ENCODE measurements at places on chromosomes 3 and 15.

DNA sequence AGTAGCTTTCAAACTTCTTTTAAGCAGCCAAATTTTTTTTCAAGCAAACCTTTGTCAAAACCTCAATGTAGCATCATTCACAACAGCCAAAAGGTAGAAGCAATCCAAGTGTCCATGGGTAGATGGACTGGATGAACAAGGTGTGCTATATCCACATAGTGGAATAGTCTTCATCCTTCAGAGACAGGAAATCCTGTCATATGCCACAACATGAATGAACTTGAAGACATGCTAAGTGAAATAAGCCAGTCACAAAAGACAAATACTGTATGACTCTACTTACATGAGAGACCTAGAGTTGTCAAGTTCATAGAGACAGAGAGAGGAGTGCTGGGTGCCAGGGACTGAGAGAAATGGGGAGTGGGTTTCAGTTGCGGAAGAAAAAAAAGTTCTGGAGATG is 87.6 kb downstream of the SRGAP3 start:
- DNase-seq: no peak

- no peak for DNase-seq
Measured at GRCh38 chr15:54502416-54503075, 524.3 kb downstream of the UNC13C start.

GRCh38 chr15:45857291-45857690 is 222.5 kb downstream of the SQOR start:
- DNase-seq: no peak

- no peak for DNase-seq
Measured at GRCh38 chr3:88703501-88704059, 403.8 kb upstream of the EPHA3 start.

DNA sequence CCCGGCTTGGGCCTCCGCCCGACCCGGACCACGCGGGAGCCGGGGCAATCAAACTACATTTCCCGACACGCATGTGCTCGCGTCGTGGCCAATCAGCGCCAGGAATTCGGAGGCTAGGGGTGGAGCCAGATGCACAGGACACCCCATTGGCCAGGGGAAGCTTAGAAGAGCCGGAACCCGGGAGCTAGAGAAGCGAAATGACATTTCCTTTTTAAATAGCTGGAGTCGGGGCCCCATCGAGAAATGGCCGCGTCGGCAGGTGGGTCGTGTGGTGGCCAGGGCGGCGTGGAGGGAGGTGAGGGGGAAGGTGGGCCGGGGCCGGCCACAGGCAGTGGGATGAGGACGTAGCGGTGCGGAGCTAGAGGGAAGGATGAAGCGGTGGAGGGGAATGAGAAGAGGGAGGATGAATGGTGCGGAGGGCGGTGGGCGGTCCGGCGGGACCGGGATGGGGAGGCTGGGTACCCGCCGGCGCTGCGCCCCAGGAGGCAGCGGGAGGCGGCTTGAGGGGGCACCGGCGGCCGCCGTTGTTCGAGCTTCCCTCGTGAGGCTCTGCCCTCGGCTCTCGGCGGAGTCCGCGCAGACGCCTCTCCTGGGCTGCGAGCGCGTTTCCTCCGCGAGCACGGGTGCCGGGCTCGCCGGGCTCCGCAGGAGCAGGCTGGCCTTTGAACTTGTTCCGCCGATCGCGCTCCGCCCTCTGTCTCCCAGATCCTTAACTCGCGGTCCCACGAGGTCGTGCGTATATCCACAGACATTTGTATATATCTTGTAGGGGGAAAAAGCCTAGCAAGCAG is at the start of gene KBTBD8:
Gene KBTBD8, plus strand, starts transcription at position 195 of the 791 bp plus-strand sequence. Its CDS starts 49 bp downstream, at position 244.
- peak; percentile 96 for DNase-seq

- no peak for DNase-seq
Measured at GRCh38 chr3:71241246-71241901, 342.2 kb downstream of the FOXP1 start.

DNA sequence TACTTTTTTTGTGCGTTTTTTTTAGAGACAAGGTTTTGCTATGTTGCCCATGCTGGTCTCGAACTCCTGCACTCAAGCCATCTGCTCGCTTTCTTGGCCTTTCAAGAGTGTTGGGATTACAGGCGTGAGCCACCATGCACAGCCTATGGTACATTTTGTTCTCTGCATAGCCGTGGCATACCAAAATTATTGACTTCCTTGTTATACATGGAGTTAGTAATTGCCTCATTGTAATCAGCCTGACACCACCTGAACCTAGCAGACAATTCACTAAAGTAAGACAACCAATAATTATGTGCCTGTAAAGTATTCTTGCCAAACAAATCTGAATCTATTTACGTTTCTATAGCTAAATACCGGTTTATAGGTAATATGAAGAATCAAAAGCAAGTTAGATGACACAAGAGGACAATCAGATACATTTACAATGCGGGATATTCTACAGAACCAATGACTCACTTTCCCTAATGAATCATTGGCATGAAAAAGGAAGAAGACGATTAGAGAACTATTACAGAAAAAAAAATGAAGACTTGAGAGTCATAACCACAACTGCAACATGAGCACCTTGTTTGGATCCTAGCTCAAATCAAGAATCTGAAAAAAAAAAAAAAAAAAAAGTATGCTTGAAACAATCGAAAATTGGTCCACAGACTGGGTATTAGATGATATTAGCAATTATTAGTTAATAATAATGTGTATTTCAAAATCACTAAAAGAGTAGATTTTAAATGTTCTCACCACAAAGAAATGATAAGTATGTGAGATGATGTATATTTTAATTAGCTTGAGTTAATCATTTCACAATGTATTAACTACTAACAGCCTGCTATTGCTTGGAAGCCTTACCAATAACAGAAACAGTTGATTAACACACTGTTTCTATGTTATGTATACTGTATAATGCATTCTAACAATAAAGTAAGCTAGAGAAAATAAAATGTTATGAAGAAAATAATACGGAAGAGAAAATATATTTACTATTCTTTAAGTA is 7.1 kb downstream of the GUCA1C start:
- DNase-seq: no peak

- no peak for DNase-seq
Measured at GRCh38 chr3:85864896-85865295, 906.1 kb downstream of the CADM2 start.

DNA sequence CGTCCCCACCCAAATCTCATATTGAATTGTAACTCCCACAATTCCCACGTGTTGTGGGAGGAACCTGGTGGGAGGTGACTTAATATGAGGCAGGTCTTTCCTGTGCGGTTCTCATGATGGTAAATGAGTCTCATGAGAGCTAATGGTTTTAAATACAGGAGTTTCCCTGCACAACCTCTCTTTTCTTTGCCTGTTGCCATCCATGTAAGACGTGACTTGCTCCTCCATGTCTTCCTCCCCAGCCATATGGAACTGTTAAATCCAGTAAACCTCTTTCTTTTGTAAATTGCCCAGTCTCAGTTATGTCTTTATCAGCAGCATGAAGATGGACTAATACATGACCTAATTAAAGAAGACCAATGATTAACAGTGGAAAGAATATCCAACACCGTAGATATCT is 56.6 kb downstream of the SSR3 start:
- DNase-seq: no peak

- peak; percentile 43 for DNase-seq
Measured at GRCh38 chr3:158528076-158528674, 42.8 kb upstream of the MLF1 start.

GRCh38 chr3:123202451-123202850 is 708 bp downstream of the SEC22A start:
- DNase-seq: peak; percentile 32

DNA sequence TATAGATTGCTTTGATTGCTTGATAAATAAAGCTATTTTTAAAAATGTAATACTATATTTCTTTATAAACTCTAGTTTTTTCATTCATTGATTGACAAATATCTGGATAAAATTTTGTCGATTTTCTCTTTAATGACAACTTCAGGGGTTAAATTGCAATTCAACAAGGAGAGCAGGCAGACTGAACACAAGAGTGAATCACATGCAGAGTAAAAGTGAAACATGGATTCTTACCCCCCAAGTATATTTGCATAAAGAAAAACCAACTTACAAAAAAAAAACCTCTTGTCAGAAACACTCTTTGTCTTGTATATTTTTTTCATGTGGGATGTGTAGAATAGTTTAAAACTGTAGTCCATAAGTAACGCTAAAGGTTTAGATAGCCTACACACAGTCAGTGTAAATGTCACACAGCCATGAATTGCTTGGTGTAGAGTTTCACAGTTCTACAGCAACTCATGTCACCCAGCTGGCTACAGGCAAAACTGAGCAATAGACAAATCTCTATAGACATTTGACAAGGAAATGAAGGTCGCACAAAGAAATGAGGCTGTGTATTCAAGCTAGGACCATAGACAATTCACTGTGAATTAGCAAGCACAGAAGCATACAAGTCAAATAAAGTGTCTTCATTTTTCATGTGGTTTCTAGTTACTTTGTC is 141.6 kb downstream of the THRB start:
- no peak for DNase-seq

DNA sequence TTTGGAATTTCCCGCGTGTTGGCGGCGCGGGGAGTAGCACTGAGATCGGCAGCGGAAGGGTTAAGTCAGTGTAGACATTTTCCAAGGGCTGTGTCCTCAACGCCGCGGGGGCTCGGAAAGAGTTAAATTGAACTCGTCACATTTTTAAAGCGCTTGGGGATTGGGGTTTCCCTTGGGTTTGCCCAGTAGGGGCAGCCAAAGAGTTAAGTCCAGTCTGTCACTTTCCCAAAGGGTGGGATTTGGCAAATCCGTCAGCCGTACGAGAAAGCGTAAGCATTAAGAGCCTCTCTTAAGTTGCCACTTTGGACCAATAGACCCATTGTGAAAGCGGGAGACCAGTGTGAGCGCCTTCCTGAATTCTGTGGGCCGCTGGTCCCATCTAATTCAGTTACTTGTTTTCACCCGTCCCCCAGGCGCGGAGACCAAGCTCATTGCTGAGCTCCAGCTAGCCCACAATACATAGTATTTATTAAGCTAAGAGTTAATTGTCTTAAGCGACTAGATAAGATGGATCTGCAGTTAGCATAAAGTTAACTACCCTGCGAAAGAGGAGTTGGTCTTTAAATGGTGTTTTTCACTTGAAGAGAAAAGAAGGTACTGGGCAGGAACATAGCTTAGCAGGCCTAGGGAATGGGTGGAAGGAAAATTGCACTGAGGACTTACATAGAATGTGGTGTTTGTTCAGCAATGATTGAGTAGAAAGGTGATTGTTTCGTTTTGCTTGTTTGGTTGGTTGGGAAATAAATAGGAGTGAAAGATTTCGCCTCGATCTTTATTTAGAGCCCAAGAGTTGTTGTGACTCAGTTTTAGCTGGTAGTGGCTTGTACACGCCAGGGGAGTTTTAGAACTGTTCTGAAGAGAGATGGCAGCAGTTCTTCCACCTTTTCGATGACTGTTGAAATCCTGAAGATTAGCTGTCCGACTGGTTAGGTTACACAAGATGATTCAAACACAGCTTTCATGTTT is 932 bp downstream of the ARL8B start:
- peak; percentile 27 for DNase-seq

- DNase-seq: peak; percentile 46
Measured at GRCh38 chr15:66387163-66388042, 691 bp downstream of the MAP2K1 start.

GRCh38 chr3:98967758-98968157 is 66.3 kb upstream of the DCBLD2 start:
- no peak for DNase-seq

GRCh38 chr3:141489203-141489602 is 2.4 kb downstream of the RASA2 start:
- no peak for DNase-seq

DNA sequence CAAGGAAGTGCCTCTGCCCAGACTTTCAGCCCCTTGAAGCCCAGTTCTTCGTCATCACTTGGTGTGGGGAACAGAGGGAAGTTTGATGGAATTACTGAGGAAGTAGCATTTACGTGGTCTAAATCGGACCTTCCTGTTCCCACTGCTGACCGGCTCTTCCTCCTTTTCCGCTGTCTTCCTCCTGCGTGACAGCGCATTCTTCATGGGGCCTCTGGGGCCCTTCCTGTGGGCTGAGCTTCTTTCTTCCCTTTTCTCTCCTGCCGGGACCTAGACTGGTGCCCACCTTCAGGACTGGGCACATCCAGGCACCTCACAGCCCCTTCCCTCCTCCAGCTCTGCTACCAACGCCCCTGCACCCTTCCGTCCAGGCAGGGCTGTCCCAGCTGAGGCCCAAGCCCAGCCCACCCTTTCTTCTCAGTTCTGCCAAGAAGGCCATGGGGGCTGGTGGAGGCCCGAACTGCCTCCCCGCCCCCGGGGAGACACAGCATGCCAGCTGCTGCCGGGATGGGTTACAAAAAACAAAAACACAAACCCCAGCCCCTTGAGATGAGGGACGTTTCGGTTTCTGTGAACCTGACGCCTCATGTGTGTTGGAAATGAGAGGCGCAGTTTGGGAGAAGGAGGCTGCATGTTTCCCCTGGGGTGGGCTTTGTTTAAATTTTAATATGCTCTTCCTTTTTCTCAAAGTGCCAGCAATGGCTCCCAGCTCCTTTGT is 19.1 kb downstream of the ZNF710 start:
- DNase-seq: no peak

- DNase-seq: peak; percentile 3
Measured at GRCh38 chr15:90482124-90483011, 47.4 kb upstream of the CRTC3 start.

- no peak for DNase-seq
Measured at GRCh38 chr15:100651253-100651652, 48.9 kb downstream of the ASB7 start.

DNA sequence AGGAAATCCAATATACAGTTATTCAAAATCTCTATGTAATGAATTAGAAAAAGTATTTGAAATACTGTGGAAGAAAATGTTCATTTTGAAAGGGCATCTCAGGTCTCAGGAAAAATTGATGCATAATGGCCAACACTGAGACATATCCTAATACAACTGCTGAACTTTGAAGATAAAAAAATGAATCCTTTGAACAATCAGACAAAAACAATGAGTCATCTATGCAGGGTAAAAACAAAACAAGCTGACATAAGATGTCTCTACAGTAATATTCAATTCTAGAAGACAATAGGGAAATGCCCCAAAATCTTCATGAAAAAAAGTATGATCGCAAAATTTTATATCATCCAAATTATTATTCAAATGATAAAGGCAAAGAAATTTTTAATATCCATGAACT is 34.0 kb upstream of the ZNF280D start:
- no peak for DNase-seq

GRCh38 chr15:60457985-60458384 is 21.0 kb downstream of the ICE2 start:
- DNase-seq: no peak

- no peak for DNase-seq
Measured at GRCh38 chr3:10482631-10483363, 22.6 kb downstream of the ATP2B2 start.

DNA sequence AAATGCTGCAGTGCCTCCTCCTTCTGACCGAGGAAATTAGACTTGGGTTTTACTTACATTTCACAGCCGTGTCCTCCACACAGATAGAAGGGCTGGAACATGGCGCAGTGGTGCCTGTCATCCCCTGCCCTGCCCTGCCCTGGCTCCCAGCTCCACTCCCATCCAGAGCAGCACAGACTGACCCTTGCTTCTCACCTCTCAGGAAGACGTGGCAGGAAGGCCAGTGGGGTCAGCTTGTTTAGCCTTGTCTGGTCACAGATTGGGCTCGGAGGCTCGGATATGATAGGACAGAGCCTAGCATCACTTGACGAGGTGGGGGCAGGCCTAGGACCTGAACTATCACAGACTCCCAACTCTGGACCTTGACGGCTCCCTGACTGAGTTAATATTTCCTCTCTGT is 88.5 kb downstream of the LINGO1 start:
- DNase-seq: no peak

GRCh38 chr3:141452045-141452444 is 34.8 kb upstream of the RASA2 start:
- DNase-seq: peak; percentile 70

Measured in NCI-H146 (cell line).